ENCODE measurements at places on chromosomes 3 and 15.
A peak's percentile ranks its signal among the peaks of the same experiment; 100 is the strongest.

- no peak for DNase-seq
Observed at GRCh38 chr15:62089616-62090015, 22.8 kb downstream of the C2CD4A start.

- no peak for DNase-seq
Observed at GRCh38 chr3:130729154-130729553, 17.5 kb downstream of the PIK3R4 start.

- no peak for DNase-seq
Observed at GRCh38 chr3:146086211-146086610, 74.8 kb downstream of the PLOD2 start.

GRCh38 chr3:18405141-18405540 lies 20.0 kb downstream of the SATB1 start:
- DNase-seq: no peak

GRCh38 chr3:101950510-101950909 lies 101.2 kb downstream of the NFKBIZ start:
- DNase-seq: peak; percentile 41

DNA sequence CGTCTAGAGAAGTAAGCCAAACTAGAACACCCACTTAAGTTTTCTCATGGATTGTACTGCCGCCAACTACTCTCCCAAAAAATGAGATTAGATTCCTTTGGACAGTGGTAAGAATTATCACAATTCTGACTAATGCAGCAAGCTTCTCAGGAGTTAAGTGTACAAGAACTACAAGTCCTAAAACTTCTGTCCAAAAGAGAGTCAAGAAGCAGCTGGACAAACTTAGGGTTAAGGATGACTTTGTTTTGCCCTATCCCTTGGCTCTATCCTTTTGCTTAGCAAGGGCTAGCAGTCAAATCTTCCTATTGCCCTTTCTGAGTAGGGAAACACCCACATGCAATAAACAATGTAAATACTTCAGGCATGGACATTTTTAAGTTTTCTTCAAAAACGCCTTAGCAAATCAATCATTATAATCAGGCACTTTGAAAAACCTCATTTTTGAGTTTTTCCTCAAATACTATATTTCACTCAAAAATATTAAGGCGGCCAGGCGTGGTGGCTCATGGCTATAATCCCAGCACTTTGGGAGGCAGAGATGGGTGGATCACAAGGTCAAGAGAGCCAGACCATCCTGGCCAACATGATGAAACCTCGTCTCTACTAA lies 19.5 kb downstream of the RAF1 start:
- no peak for DNase-seq

DNA sequence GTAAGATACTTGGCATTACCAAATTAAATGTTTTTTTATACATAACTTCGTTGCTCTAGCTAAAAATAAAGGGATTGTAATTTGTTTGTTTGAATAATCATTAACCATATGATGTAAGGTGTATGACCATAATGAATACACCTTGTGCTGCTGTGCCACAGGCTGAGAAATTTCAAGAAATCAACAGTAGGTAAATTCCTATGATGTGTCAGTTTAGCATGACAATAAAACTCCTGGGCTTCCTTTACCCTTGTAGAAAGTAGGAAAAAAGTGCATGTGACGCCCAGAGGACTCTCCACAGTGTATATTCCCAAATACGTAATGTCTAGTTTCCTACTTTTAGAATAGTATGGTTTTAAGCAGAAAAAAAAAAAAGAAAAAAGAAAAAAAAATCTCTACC lies 208.1 kb downstream of the SATB1 start:
- DNase-seq: no peak

DNA sequence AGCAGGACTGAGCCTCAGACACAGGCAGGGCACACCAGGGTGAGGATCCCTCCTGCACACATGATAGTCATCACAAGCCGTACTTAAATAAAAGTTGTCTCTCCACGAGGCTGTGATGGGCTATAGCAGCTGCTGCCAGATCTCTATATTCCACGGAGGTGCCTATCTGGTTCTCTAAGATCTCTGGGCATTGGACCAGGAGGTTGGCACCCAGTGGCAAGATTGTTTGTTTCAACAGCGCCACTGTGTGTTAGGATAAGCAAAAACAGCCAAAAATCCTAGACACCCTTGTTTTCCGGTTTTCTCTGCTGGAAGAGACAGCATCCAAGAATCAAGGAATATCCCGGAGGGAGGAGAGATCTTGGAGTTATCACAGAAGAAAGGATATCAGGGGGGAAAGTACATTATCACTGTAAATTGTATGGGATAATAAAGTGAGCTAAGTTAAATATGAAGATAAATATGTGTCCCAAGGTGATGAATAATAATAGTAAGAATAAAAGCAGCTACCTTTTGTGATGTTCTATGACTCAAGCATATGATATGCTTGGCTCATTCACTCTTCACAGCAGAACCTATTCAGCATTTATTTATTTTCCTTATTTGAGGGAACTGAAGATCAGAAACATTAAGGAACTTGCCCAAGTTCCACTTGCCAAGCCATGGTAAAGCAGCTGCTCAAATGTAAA lies 90.6 kb upstream of the AKAP13 start:
- DNase-seq: peak; percentile 51

DNA sequence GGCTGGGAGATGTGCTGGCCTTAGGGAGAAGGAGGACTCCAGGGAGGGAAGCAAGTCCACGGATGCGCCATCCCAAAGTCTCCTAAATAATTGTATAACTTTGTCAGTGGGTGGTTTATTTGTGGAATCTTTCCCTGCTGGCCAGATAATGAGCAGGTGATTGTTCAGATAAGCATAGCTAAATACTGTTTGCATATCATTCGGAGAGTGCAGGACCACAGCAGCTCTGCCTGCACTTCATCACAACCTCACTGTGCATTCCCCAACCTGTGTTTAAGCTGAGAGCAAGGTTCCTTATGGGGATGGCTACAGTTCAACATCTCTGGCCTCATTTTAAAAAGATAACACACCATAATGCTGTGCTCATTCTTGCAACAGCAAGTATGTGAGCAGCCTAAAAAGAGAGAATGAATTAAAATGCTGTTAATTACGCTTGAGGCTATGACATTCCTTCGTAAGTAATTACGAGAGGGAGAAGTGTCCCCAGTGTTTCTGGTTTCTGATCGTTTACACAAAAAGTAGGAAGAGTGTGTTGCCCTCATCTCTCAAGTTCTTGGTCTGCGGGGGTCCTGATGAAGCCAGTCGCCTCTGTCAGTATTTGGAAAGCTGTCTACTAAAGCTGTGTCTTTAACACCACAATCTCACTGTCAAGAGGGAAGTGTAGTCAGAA lies 272.0 kb upstream of the RORA start:
- no peak for DNase-seq

GRCh38 chr3:122394173-122394572 lies 10.2 kb downstream of the FAM162A start:
- no peak for DNase-seq

GRCh38 chr15:99441444-99441800 lies 124.4 kb upstream of the MEF2A start:
- no peak for DNase-seq
